GM23338 (cell line): ENCODE measurements at places on chromosomes 2 and 18. TPM values are rescaled to one million over a fixed set of nuclear protein-coding genes. Genes with fewer than 3 reads are reported as not detected.

The MROH2A gene
- polyA plus RNA-seq: not detected in 2 replicates

The PLB1 gene
- 0.06 TPM in 1 of 2 replicates, not detected in the other for polyA plus RNA-seq

The AMER3 gene
- 0.05 TPM in 1 of 2 replicates, not detected in the other for polyA plus RNA-seq

The CENPA gene
- 24.2 and 26.3 TPM in 2 replicates for polyA plus RNA-seq

The STARD6 gene
- not detected in 2 replicates for polyA plus RNA-seq

The RBM44 gene
- polyA plus RNA-seq: 0.21 and 0.29 TPM in 2 replicates

The DSC3 gene
- 0.52 and 0.68 TPM in 2 replicates for polyA plus RNA-seq

The PDE1A gene
- polyA plus RNA-seq: 0.05 and 0.31 TPM in 2 replicates

The PIEZO2 gene
- polyA plus RNA-seq: 3.9 and 4.8 TPM in 2 replicates

The C1QL2 gene
- polyA plus RNA-seq: 0.56 and 0.87 TPM in 2 replicates

The C2orf66 gene
- not detected in 2 replicates for polyA plus RNA-seq

The CNTNAP5 gene
- 0.50 and 0.57 TPM in 2 replicates for polyA plus RNA-seq

The UBXN4 gene
- polyA plus RNA-seq: 160 and 226 TPM in 2 replicates

The TFCP2L1 gene
- polyA plus RNA-seq: 0.94 and 1.2 TPM in 2 replicates
